ENCODE measurements at places on chromosomes 6 and 20.

DNA sequence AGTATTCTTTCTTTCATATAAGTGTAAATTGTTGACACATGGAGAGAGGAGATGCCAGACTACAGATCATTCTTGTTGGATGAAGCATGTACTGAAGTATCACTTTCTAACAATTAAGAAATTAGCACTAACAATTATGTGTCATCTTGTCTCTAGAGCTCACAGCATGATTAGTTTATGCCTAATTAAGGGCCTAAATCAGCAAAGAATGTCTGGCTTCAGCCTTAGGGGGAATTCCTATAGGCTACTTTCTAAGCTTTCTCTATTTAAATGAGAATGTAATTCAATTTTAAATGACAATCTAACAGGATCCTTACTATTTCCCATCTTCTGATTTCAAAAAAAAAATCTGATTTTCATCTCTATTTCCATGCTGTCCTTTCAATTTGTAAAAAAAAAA, 371.0 kb downstream of the EPHA7 start:
- no peak for DNase-seq

GRCh38 chr6:161107779-161108730, 116.5 kb downstream of the MAP3K4 start:
- DNase-seq = no peak

GRCh38 chr6:33882154-33882553, 78.4 kb upstream of the MLN start:
- DNase-seq = no peak

GRCh38 chr6:143061597-143062385, 1.1 kb downstream of the AIG1 start:
- no peak for DNase-seq

- no peak for DNase-seq
Observed at GRCh38 chr6:150183105-150183504, 40.3 kb downstream of the PPP1R14C start.

DNA sequence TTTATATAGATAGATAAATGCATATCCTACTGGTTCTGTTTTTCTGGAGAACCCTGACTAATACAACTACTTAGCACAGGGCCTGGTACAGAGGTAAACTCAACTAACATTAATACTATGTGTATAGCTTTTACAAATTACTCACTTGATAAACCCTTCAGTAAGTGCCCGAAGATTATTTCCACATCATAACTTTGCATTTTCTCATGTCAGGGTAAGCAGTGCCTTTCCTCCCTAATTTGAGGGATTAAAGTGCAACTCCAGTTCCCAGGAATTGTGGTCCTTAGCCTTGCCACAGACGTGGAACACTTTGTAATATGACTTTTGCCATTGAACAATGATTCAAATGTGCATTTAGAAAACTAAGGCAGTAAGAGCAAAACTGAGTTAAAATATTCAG, 147.5 kb upstream of the SMLR1 start:
- no peak for DNase-seq

- no peak for DNase-seq
Observed at GRCh38 chr6:30589754-30590358, 18.6 kb downstream of the ABCF1 start.

DNA sequence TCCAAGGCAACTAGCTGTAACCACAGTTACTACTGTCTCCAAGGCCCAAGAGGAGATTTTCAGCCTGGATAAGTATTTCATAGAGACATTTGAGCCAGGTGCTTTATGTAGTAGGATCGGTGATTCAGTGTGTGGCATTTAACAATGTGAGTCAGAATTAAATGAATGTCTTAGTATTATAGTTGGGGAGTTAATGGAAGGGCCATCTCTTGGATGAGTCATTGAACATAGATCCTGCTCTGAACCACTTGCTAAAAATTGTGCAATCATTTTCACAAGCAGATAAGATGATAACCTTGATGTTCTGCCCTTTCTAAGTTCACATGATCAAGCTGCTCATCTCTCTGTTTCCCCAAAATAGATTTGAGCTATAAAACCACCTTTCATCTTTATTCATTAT, 668.9 kb upstream of the CITED2 start:
- no peak for DNase-seq

DNA sequence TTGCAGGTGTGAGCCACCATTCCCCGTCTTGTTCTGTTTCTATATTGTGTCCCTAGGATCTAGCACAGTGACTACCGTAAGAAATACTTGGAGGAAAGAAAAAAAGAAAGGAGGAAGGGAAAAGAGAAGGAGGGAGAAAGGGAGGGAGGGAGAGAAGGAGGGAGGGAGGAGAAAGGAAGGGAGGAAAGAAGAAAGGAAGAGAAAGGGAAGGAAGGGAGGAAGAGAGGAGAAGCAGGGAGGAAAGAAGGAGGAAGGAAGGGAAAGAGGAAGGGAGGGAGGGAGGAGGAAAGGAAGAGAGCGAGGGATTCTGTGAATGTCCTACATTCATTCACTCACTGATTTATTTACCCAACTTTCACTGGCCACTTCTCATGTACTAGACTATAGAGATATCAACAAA, 178.4 kb downstream of the MAFB start:
- no peak for DNase-seq

- no peak for DNase-seq
Observed at GRCh38 chr6:136535017-136535765, 15.0 kb downstream of the MAP7 start.

- no peak for DNase-seq
Observed at GRCh38 chr20:37992802-37993409, 40.4 kb downstream of the TTI1 start.

GRCh38 chr20:48824830-48825565, 2.8 kb downstream of the PREX1 start:
- no peak for DNase-seq

DNA sequence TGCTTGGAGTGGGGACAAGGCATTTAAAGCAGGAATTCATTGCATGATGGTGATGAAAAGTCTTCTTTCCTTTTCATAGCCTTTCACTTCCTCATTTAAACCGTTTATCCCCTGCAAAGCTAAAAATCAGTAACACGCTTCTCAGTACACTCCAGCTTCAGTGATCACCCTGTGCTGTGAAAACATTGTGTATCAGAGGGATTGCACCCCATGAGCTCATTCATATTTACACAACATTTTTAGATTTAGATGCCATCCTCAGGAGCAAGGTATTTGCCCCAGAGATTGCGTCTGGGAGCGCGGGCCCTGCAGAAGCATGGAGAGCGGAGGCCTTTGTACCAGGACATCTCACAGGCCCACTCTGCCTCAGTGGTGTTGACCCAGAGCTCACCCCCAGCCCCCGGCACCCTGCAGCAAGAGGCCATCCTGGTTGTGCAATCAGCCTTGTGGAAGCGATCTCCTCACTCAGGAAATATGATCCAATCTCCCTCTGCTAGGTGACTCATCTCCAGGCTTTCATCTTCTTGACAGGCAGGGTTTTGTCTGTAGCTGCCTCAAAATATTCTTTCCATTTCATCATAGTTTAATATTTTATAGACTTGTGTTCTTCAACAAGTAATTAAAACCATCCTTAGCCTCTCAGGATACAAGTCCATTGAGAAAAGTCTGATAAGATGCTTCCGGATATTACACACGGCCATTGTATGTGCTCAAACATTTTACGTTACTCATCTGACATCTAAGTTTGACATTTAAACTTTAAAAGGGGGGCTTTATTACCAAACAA, 38.9 kb upstream of the THBS2 start:
- no peak for DNase-seq

GRCh38 chr20:62293111-62293784, 9.5 kb upstream of the ADRM1 start:
- no peak for DNase-seq

GRCh38 chr6:139378226-139378625, 3.8 kb upstream of the CITED2 start:
- no peak for DNase-seq

GRCh38 chr6:100575921-100576320, 111.2 kb upstream of the SIM1 start:
- DNase-seq = no peak

DNA sequence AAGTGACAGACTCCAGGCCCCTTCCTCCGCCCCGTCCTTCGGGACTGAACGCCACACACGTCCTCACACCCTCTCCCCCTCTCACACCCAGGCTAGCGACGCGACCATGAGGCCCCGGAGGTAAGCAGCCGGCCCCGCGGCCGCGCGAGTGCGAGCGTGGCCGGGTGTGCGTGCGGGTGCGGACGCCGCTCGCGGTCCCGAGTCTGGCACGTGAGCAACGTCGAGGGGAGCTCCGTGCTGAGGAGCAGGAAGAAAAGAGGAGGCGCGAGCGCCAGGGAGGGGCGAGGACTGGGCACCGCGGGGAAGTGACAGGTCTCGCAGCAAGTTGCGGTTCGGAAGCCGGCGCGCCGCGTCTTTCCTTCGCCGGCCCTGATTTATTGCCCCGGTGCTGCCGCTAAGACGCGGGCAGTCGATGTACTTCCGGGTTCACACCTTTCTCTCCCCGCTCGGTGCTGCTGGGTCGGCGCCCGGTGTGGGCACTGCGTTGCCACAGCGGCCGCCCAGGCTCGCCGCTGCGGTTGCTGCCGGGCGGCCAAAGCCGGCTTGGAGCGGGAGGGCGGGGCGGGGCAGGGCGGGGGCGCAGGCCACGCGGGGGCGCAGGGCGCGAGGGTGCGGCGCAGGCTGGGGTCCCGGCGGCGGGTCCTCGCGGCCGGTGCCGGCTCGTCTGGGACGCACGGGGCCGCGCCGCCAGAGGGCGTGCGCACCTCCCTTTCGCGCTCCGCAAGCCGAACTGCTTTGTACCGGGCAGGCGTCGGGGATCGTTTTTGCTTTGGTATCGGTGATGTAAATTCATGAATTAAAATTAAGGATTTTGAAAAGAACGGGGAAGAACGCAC, 15.8 kb upstream of the LIN28B start:
- peak; percentile 45 for DNase-seq

DNA sequence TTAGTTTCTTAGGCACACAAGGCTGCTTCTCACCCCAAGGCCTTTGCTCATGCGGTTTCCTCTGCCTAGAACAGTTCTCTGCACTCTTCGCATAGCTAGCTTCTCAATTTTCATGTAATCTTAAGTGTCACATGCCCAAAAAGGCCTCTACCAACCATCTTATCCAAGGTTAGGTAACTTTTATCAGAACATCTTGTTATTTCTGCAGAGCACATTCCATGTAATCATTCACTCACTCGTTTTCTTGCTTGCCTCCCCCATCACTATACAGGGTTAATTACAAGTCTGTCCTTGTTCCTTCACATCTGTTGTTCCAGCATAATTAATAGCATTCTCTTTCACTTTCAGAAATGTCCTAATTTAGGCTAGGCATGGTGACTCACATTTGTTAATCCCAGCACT, 53.8 kb downstream of the NCOA6 start:
- DNase-seq = no peak

- DNase-seq = no peak
Observed at GRCh38 chr20:37687478-37687805, 6.4 kb upstream of the CTNNBL1 start.

DNA sequence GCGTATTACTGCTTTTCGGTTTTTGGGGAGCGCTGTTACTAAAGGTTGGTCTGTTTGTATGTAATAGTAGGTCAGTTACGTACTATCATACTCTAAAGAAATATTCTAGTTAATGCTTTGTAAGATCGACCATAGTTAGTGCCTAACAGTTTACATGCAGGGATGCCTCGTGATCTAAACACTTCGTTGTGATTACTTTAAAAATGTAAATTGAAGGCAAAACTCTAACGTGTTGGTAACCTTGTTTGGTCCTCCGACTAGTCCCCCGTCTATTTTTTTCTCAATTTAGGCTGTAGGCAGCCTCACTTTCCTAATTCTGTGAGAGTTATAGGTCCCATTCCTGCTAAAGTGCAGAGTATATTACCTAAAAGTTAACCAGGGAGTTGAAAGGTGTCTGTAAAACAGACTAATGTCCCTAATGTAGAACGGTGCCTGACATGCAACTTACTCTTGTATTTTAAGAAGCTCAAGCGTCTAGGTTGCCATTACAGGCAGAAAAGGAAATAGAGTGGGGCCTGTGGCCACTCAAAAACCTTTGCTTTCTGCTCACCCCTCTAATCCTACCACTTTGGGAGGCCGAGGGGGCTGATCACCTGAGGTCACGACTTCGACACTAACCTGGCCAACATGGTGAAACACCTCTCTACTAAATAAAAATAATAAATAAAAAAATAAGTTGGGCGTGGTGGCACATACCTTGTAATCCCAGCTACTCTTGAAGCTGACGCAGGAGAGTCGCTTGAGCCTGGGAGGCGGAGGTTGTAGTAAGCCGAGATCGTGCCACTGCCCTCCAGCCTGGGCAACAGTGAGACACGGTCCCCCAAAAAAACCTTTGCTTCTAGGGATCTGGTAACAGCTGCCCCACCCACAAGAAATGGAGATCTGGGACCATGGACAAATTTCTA, 37.8 kb downstream of the HFE start:
- DNase-seq = peak; percentile 8

GRCh38 chr6:151025076-151025475, 159.6 kb downstream of the MTHFD1L start:
- DNase-seq = no peak

- no peak for DNase-seq
Observed at GRCh38 chr6:83597051-83597450, 84.7 kb downstream of the PRSS35 start.

DNA sequence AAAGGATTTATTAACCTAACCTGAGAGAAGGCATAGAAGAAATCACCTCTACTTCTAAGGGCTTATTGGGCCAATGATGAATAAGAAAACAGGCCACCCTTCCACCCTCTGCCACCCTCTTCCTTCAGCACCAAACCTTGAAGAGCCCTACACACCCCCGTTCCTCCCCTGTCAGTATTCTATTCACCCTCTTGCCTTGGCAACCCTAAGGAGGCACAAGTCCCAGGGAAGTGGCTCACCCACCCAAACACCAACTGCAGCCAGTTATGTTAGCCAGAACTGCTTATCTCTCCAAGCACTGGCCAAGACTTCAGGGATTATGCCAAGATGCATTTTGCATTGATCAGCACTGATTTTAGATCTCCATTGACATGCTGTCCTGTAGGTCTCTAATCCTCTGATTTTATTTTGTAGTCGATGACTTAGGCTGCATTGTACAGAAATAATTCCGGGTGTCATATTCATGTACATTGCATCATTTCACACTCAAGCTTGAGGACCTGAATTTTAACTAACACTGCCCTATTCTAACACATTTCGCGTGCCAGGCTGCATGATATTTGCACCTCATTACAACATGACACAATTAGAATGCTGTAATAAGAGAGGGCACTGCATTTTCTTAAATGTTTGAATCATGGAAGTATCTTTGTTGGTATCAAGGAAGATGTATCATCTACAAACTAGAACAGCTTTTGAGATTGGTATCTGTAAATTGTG, 15.7 kb downstream of the CNKSR3 start:
- no peak for DNase-seq

DNA sequence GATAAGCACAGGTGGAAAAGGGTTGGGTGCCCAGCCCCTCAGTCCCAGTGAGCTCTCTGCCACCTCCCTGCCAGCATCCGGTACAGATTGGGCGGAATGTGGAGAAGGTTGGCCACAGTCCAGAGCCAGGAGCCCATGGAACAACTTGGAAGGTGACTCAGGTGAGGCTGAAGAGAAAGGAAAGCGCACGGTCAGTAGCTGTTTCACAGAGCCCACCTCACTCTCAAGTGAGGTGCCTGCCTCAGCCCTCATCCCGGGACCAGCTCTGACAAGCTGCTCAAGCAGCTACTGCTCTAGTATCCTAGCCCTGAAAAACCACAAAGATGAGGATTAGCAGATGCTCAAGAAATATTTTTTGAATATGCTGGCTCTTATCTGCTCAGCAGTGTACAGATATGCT, 1.1 kb upstream of the MMP24OS start:
- DNase-seq = no peak

DNA sequence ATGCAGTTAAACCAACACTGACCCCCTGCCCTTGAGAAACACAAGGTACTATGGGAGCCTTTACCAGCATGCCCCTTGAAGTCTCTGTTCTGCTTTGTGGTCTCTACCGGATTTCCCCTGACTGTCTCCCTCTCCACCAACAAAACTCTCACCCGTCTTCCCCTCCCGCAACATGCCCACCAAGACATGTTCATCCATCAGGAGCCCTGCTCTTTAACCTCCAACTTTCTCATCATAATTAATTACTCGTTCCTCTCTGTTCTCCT, 1.1 kb downstream of the ZNF165 start:
- DNase-seq = no peak

Measured in activated T-cell treated with anti-CD3 and anti-CD28 coated beads for 48 hours (primary cell).